ENCODE measurements at places on chromosomes 3 and 15.

DNA sequence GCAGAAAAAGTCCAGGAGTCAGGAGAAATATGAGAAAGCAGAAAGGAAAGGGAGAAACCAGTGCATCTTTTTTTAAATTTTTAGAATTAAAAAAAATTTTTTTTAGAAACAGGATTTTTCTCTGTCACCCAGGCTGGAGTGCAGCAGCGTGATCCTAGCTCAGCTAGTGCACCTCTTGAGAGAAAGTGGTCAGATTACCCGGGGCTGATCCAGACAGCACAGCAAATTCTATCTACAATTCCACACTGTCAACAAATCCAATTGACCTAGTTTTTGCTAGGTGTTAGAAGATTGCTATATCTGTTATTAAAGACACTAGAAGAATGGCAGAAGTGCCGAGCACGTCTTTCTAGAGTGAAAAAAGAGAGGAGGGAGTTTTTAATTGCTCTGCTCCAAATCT is 117.3 kb downstream of the RFTN1 start:
- no peak for DNase-seq

DNA sequence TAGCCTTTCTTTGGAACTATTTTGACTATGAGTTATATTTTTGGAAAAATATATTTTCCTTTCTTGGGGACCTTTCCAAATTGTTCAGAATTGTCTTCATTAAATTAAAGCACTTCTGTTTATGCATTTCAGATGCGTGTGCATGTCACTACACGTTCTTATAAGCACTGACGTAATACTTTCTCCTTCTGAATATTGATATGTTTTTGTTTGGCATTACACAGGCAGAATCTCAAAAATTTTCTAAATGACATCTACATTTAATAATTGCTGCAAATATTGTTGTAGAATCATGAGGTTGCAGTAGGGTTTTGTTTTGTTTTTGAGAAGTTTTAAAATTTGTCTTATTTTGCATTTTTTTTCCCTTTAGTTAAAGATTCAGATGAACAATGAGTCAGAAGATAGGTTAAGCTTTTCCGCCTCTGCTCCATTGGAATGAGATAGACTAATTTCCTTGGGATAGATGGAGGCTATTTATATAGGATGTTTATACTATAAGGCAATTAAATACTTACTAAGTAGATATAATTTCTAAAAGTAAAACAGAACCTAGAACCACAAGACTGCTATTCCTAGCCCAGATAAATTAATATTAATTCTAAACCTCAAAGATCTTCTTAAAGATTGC is 110.8 kb downstream of the MBNL1 start:
- DNase-seq: no peak

GRCh38 chr3:182465301-182466185 is 327.8 kb upstream of the ATP11B start:
- no peak for DNase-seq

DNA sequence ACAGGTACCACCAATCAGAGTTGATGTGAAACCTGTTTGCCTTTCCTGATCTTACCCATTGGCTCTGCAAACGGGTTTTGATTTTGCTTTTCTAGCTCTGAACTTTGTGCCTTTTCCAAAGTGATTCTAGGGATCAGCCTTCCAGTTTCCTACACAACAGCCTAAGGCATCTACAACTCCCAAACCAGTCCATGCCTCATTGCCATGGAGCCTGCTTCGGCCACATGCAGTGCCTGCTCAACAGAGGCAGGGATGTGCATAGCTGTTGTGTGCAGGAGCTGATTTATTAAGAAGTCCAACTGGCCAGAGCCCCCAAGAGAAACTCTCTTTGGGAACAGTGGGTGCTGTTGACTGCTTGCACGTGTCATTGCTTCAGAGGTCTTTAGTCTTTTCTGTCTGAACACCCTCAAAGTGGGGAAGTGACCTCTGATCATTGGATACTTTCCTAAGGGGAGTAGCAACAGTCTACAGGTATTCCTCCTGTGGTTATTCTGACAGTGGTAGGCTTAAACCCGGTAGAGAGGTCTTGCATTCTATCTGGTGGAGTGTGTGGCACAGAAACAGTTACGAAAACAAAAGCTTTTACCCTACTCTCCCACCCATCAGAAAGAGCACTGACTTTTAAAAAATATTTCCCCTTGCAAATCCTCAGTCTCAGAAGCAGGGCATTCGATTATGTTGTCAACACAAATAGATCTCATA is 36.6 kb upstream of the THSD4 start:
- no peak for DNase-seq

- DNase-seq: no peak
Measured at GRCh38 chr3:48459773-48460516, 13.4 kb downstream of the ATRIP start.

GRCh38 chr15:92205255-92205739 is 188.4 kb upstream of the ST8SIA2 start:
- no peak for DNase-seq

DNA sequence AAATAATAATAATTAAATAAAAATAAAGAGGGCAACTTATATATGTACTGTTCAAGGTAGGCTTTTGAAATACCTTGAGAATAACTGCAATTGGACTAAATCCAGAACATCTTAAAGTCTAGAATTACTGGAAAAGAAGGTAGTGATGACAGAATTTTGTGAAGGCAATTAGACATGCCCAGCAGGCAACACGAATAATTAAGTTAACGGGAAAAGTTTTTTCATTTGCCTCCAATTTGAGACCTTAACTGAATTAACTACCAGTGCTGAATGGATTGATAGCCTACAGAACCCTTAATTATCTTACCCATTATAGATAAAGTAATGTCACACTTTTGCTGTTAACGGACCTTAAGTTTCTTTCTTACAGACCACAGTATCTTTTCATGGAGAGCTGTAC is 13.3 kb downstream of the COX5A start:
- DNase-seq: no peak

DNA sequence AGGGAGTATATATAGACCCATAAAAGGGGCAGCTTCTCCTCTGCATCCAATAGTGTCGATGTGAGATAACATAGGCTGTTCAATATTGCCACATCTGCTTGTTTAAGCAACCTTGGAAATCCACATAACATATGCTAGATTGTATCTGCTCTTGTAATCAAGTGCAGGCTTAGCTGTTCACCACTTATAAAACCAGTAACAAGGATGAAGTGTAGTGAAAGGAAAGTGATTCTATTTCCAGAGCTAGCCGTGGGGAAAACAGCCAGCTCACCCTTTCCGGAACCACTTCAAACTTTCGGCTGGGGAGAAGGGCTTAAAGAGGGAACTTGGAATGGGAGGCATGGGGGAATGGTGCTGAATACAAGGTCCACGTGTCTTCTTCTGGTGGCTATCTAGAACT is 204.0 kb downstream of the TAFA4 start:
- no peak for DNase-seq

DNA sequence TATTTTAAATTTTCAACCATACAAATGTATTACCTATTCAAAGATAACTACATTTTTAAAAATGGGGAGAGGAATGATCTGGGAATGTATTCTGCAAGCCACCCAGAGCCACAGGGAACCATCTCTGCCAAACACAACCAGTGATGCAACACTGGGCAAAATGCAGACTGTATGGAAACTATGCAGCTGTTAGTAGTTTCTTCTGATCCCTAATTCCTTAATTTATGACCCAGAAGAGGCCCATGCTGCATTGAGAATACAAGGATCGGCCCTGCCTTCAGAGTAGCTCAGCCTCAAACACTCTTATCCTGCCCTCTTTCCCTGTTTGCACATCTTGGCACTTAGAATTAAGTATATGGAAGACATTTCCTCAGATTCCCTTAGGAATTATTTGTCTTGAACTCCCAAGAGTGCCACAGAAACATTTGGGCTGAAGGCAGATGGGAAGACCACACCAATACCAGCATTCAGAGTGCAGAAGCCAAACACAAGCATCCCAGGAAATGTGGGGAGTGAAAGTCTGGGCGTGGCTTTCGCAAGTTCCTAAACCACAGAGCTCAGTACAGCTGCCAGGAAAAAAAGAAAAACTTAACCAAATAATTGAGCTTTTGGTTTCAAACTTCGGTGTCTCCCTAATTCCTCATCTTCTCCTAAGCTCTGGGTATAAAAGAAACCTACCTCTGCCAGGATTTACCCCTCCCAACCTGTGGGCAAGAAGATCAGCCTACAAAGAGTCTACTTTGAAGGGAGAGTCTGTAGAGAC is 5.3 kb downstream of the SNUPN start:
- DNase-seq: no peak
